Fibroblast of skin of left biceps (primary cell): ENCODE measurements at places on chromosomes 7 and 10.

DNA sequence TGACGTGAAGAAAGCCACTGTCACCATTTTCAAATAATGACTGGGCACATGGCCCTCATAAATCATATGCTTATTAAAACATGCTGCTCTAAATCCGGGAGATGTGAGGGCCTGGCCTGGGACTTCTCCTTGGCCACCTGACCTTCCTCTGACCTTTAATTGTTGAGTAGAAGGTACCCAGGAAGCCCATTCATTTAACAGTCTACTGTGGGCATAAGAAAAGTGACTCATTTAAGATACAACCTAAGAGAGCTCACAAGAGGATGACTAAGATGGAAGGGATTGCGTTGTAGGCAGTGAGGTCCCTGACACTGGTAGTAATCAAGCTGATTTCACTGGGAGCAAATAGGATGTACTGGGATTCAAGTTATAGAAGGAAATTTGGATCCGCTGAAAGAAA lies 203.4 kb upstream of the GPR26 start:
- no peak for DNase-seq

GRCh38 chr10:130111113-130111851 lies 652 bp upstream of the C10orf143 start:
- DNase-seq = peak; percentile 95

GRCh38 chr10:132120200-132120599 lies 54.5 kb downstream of the JAKMIP3 start:
- DNase-seq = no peak

GRCh38 chr10:87715552-87716347 lies 56.1 kb downstream of the PAPSS2 start:
- no peak for DNase-seq

GRCh38 chr7:75038508-75038907 lies 35.1 kb downstream of the RCC1L start:
- DNase-seq = no peak

GRCh38 chr10:32073128-32073527 lies 16.9 kb upstream of the KIF5B start:
- DNase-seq = no peak

GRCh38 chr10:80515511-80515910 lies 22.2 kb upstream of the SH2D4B start:
- DNase-seq = no peak

- peak; percentile 80 for DNase-seq
These were observed 15.3 kb downstream of the LIPA start for GRCh38 chr10:89236226-89236797.

DNA sequence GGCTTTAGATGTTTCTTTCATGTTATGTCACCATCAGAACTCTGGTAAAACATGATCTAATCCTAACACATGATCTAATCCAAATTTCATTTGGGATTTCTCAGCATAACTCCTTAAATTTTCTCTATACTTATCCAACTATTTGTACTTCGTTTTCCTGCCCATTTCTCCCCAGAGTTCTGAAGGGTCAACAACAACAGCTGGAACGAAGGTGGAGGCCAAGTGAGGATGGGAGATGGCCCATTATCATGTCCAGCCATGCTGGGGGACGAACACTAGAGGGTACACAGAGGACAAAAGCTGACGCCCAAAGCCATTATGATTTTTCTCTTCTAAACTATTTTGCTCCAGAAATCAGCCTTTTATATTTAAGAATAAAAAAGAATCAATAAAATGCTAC lies 185.4 kb downstream of the DOCK4 start:
- no peak for DNase-seq

GRCh38 chr10:19302117-19302516 lies 253.5 kb downstream of the MALRD1 start:
- peak; percentile 9 for DNase-seq

GRCh38 chr10:132265890-132266496 lies 41.8 kb downstream of the STK32C start:
- no peak for DNase-seq

GRCh38 chr10:120841522-120842189 lies 9.5 kb upstream of the WDR11 start:
- DNase-seq = no peak

DNA sequence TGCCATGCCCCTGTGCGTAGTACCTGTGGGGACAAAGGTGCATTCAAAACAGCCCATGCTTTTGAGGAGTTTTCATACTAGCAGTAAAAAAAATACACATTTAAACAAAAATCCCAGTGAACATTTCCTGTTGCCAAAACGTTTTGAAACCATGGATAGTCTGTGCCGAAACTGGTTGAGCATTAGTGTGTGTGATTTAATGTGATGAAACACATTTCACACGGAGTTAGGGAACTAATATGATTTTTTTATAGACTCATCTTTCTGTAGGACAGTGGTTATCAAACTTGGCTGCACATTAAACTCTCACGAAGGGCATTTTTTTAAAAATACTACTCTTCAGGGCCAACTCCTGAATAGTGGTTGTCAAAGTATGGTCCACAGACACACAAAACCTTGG lies 111.8 kb upstream of the CREB5 start:
- DNase-seq = no peak
